Mucosa of gallbladder (tissue), 1 donor: ENCODE measurements at places on chromosomes 4 and X.

DNA sequence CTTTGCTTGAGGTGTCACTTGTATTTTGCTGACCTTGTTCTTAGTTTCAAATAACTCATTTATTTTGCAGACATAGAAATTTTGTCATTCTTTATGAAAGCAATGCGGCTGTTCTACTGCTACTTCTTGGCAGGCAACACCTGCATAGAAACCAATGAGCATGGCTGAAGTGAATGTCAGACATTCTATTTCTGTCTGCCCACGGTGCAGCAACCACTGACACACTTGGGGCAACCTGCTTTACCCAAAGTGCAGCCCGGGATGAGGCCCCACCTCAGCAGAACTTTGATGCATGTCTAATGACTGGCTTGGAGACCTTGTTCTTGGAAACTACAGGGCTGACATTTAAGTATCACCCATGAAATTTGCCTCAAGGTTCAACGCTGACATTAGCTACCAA, 93.6 kb downstream of the RBM47 start:
- DNase-seq: no peak

DNA sequence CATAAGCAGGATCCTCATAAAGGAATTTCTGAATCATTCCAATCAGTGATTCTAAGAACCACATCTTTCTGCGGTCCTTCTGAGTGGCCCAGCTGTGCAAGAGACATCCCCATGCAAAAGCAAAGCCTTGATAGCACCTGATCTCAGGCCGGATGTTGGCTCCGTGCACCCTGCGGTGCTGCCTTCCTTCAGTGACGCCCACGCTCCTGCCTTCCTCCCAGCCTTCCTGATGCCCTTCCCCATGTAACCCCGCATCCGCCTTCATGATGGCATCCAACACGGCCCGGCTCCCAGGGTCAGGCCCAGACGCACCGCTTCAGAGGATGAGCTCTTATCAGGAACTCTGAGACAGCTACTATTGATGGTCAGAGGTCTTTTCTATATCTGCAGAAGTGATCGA, 20.4 kb upstream of the CYP4V2 start:
- no peak for DNase-seq

- DNase-seq: no peak
Measured at GRCh38 chr4:106478152-106478551, 109.6 kb upstream of the GIMD1 start.

GRCh38 chr4:20196476-20196875, 55.2 kb upstream of the SLIT2 start:
- no peak for DNase-seq

- DNase-seq: no peak
Measured at GRCh38 chrX:40154250-40154852, 56.6 kb upstream of the BCOR start.

DNA sequence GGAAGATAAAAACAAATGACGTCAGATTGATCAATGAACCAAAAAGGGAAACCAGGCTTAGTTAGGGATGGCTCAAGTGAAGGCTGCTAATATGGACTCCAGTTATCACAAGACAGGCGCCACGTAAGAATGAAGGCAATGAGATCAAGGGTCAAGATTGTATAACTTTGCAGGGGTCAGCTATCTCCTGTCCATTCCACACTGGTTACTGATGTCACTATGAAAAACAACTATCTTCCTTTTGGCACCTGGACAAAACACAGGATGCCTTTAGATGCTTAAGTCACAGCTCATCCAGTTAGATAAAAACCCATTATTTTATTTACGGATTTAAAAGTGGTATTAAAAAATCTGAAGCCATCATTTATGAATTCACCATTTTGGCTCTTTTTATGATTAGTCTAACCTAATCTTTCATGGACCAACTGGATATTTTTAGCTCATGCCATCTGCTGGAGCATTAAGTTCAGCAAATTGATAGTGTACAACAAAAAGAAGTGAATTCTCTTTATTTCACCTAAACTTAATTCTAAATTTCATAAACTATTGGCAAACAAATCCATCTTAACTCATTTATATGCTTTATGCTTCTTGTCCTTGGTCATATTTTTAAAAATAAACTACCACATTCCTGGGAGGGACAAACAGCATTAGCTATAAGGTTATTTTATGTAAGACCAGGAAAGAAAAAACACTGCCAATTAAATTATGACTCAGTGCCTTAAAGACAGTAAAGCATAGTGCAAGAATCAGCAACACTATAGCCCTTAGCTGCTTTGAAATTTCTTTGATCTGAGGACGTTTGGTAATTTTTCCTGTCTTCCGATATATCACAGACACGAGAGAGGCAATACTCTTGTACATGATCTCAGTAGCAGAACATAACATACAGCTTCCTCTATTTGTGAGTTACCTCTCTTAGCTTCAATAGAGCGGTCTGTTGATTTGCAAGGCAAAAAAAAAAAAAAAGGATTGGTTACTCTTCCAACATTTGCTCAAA, 27.0 kb downstream of the DHX15 start:
- no peak for DNase-seq

- DNase-seq: no peak
Measured at GRCh38 chr4:186342582-186342981, 76.6 kb downstream of the F11 start.

DNA sequence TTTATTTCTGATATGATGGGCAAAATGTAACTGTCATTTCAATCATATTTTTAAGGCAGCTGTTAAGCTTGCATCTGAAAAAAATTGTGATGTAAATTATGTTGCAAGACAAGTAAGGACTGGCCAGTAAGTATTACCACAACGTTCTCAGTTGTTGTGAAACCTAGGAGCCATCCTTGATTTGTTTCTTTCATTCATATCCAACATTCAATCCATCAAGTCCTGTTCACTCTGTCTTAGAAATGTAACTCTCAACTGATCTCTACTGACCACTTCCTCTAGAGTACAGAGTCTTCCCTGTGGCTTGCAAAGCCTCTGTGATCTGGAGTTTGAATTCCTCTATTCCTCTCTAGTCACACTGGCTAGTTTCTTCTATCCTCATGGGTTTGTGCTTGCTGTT, 161.4 kb upstream of the MAD2L1 start:
- no peak for DNase-seq

- DNase-seq: no peak
Measured at GRCh38 chr4:33966808-33967207, 2277.5 kb downstream of the ARAP2 start.

GRCh38 chrX:31872007-31872406, 800.2 kb upstream of the FTHL17 start:
- DNase-seq: no peak

- DNase-seq: peak; percentile 43
Measured at GRCh38 chr4:156503119-156503518, 468.5 kb downstream of the PDGFC start.

GRCh38 chrX:118174516-118175098, 58.0 kb upstream of the KLHL13 start:
- peak; percentile 20 for DNase-seq

- no peak for DNase-seq
Measured at GRCh38 chr4:75637176-75637575, 6.8 kb upstream of the CDKL2 start.

DNA sequence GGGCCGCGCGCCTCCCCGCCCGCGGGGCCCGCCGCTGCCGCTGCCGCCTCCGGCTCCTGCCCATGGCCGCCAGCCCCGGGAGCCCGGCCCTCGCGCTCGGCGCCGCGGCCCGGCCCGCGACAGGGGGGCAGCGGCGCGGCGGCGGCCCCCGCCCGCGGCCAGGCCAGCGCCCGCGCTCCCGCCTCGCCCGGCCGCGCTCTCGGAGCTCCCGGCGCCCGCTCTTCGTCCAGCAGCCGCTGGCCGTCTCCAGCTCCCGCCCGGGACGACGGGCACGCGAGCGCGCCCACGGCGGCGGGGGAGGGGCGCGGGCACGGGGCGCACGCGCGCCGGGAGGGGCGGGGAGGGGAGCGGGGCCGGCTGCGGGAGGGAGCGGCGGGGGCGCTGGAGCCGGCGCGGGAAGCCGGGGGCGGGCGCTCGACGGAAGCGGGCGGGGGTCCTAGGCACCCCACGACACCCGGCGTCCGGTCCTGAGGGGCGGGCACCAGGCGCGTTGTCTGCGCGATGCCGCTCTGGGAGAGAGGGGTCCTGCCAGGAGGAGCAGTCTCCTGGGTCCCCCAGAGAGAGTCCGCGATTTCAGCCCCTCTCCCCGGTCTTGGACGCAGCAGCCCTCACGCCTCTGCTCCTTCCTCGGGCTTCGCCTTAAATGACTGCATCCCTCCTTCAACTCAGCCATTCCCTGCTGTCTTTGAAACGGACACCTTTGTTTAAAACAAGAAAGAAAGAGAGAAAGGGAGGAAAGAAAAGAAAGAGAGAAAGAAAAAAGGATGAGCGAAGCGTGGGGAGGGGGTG, 490 bp upstream of the PDZD4 start:
- no peak for DNase-seq

DNA sequence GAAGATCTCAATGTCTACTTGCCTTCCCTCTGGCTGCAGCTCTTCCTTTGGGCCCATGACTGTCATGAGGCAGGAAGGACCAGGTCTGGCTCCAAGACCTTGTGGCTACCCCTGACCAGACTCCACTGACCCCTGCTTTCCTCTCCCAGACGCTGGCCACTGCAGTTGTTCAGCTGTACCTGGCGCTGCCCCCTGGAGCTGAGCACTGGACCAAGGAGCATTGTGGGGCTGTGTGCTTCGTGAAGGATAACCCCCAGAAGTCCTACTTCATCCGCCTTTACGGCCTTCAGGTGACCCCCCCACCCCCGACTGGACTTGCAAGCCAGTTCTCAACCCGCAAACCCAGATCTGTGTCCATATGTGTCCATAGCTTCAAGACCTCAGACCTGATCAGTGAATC, 535 bp downstream of the WAS start:
- DNase-seq: no peak

DNA sequence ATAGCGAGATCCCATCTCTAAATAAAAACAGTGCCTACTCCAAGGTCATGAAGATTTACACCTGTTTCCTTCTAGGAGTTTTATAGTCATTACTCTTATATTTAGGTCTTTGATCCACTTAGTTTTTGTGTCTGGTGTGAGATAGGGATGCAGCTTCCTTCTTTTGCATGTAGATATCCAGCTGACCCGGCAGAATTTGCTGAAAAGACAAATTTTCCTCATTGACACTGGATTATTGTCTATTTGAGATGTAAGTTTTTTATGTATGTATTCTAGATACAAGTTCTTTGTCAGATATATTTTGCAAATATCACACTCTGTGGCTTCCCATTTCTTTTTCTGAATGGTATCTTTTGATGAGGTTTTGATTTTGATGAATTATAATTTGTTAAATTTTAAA, 85.4 kb downstream of the RFC1 start:
- no peak for DNase-seq

- DNase-seq: no peak
Measured at GRCh38 chrX:13050151-13050550, 5.7 kb upstream of the FAM9C start.

GRCh38 chr4:123784626-123785025, 388.0 kb downstream of the SPRY1 start:
- DNase-seq: no peak

GRCh38 chr4:106062452-106062875, 167.2 kb downstream of the NPNT start:
- DNase-seq: no peak

DNA sequence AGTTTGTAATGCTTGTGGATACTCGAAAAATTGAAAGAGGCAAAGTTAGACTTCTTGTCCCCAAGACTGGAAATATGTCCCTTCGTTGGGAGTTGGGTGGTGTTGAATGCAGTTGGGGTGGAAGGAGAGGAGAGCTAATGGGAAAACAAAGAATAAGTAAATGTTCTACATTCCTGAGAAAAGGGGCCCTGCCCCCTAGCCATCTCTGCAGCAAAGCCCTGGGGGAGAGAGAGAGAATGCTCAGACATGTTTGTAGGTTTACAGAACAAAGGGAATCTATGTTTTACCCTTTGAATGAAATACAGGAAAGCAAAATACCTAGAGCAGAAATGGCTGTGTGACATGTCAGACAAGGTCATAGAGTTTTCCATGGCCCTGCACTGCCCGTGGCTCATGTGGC, 88.1 kb downstream of the RASL11B start:
- no peak for DNase-seq

DNA sequence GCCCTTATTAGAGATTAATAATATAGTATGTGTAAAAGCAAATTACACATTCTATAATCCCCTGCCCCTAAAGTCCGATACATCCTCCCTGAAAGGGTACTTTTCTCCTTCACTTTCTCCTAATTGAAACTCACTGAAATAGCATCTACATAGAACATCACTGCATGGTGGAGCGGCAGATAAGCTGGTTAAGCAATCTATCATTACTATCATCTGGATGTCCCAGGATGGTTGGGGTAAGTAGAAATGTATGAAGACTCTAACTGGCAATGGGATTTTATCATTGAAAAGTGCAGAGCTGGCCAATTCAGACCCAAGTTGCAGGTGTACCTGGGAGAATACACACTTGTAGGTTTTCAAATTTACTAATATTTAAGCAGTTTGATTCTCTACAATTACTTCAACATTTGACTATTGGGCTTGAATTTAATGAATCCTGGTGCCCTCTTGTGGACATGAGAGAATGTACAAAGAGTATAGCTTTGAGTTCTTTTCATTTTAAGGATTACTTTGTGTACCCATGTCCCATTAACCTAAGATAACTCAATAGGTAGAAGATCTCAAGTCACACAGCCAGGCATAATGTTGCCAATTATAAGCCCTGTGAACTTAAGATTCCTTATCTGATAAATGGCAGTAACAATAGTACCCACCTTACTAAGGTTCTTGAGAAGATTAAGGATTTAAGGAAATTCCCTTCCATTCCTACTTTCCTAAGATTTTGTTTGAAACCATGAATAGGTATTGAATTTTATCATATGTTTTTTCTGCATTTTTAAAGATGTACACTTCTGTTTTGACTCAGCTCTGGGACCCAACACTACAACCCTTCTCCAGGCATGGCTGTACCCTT, 69.8 kb downstream of the SHROOM3 start:
- no peak for DNase-seq

- no peak for DNase-seq
Measured at GRCh38 chr4:145703850-145704497, 24.0 kb downstream of the C4orf51 start.

- no peak for DNase-seq
Measured at GRCh38 chr4:152540293-152540674, 4.4 kb upstream of the FBXW7 start.

GRCh38 chrX:134551376-134552048, 91.5 kb downstream of the HPRT1 start:
- DNase-seq: no peak

- DNase-seq: no peak
Measured at GRCh38 chr4:99847362-99847976, 30.8 kb downstream of the DAPP1 start.

DNA sequence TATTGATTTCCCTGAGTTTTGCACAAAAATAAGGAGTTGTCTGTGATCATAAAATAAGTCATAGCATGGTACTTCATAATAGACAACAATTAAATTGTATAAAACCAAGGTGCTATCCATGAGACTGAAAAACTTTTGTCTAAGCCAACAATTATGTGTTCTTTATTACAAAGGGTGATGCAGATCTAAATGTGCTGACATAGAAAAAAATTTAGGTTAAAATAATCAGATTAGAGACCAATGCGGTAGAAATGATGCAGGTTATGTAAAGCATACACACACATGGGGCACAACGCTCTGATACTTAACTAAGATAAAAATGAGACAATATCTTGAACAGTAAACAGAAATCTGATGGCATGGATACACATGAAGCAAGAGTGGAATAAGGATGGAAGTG, 113.3 kb downstream of the PWWP3B start:
- no peak for DNase-seq
